ENCODE measurements at places on chromosomes 5 and 9.

- no peak for DNase-seq
These were observed 68.2 kb downstream of the ADCY2 start for GRCh38 chr5:7464182-7464581.

DNA sequence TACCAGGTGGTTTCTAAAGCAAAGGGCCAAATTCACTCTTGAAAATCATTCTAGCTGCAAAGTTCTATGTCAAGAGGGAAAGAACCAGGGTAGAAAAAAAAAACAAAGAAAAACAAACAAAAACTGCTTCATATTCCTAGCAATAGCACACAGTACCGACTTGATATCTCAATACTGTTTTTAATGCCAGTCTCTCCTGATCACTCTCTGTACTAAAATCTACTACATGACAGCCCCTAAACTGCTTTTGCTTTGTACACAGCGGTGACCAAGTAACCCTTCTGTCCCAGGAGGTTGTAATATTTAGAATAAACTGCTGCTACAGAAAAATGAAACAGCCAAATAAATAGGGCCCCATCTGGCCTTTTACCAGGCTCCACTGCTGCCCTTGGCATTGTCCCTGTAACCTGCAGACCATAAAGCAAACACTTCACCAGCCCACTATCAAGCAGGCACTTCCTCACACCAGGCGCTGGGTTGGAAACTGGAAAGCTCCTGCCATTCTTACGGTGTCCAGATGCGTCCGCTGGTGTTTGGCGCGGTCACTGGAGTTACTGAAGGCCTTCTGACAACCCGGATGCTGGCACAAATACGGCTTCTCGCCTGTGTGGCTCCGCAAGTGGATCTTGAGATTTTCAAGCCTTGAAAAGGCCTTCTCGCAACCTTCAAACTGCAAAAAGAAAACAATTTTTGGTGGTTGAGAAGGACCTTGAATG lies 363.2 kb downstream of the GLIS3 start:
- DNase-seq: no peak

DNA sequence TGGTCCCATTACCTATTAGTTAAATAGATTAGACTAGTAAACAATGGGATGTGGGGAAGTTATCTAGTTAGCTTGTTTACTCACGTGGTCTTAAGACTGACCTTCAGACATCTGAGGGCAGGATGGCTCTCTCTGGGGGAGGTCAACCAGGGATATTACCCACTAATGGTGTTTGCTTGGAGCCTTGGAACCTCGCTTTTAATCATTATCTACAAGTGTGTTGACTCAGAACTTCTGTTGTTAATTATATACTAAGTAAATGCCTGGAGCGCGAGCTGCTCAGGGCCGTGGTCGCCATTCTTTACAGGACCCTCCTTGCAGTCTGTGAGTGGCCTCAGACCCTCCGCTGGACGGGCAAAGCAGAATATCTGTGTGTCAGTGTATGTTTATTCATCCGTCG lies 48.5 kb upstream of the ZNF354A start:
- no peak for DNase-seq

GRCh38 chr5:55714749-55715148 lies 2.6 kb upstream of the SLC38A9 start:
- no peak for DNase-seq

DNA sequence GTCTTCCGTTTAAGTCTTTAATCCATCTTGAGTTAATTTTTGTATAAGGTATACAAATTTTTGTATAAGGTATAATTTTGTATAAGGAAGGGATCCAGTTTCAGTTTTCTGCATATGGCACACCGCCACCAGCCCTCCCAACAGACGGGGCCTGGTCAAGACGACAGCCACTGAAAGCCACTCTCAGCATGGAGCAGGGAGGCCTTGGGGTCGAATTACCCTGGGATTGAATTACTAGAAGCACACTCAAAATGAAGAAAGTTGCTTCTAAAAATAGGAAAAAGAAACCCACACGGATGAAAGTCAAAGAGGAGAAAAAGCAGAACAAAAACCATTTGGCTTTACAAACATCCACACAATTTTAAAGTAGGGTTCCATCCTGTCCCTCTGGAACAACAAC lies 586.2 kb upstream of the ADAMTS16 start:
- DNase-seq: no peak

Data from stimulated activated CD4-positive, alpha-beta T cell treated with anti-CD3 and anti-CD28 coated beads, Interleukin-12 subunit alpha, Interleukin-12 subunit beta, amount 100 ng/mL, for 48 hours (primary cell).